ENCODE measurements at places on chromosomes 7 and 10.

- no peak for DNase-seq
These were observed 121.5 kb downstream of the VIPR2 start for GRCh38 chr7:159023206-159023605.

GRCh38 chr10:85666102-85666501 is 700.5 kb downstream of the GRID1 start:
- no peak for DNase-seq

GRCh38 chr10:128062331-128062880 is 63.8 kb downstream of the MKI67 start:
- peak; percentile 33 for DNase-seq

DNA sequence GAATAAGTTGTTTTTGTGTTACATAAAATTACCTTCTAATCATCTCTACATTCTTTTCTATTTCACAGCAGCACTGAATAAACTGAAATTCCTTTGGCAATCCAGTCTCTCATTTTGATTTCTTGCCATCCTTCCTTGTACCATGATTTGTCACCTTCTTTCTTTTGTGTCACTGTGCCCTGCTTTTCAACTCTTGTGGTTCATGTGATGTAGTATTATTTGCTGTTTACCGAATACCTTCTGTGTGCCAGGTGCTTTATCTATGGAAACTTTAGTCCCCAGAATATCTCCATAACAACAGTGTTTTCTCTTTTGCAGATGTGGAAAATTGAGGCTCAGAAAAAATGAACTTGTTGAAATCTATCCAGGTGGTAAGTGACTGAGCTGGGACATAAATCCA is 220.3 kb downstream of the STK31 start:
- DNase-seq = no peak

DNA sequence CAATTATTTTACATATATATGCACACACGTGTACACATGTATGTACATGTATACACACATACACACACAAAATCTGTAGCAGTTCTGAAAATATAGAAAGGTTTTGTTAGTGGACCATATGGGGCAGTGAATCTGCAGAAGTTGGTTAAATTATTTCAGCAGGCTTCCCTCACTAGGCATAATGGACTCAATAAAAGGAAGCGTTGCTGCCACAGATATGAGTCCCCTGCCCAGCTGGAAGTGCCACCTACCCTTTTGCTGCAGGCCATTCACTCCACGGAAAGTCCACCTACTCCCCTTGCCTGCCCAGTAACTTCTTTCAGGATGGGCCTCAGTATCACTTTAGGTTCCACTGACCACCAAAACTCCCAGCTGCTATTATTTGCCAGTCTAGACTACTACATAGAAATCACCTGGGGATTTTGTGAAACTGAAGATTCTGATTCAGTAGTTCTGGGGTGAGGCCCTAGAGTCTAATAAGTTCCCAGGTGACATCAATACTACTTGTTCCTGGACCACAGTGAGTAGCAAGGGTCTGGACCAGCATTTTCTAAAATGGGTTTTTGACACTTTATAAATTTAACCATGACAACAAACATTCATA is 29.3 kb upstream of the CROT start:
- DNase-seq = no peak

- no peak for DNase-seq
These were observed 945.2 kb downstream of the GRID1 start for GRCh38 chr10:85421421-85421820.

- DNase-seq = peak; percentile 7
These were observed at the start of gene SLC26A5 for GRCh38 chr7:103446049-103446520. SLC26A5 (minus strand) TSS chr7:103446207; CDS start chr7:103421514, 24,693 bp downstream.

All from activated naive CD8-positive, alpha-beta T cell treated with anti-CD3 and anti-CD28 coated beads, Interleukin-2, amount 50 U/mL, for 24 hours (primary cell).